ENCODE measurements at places on chromosomes 2 and 18.

GRCh38 chr18:22826726-22827125 lies 106.4 kb upstream of the RBBP8 start:
- no peak for DNase-seq

- no peak for DNase-seq
Observed at GRCh38 chr2:112728378-112729175, 7.8 kb downstream of the NT5DC4 start.

DNA sequence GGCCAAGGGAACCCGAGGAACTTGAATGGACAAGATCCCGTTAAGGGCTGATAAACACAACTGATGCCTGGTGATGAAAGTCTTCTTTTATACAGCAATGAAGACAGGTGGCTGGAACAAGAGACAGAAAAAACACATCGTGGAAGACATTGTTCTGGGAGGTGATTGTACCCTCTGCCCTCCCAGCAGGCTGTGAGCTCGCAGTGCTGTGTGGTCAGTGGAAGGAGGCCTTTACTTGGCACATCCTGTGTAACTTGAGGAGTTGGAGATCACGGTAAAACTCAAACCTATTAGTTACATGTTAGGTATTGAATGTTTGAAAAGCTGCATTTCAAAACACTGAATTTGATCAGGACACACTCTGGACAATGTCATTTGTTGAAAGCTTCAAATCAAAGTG lies 249.9 kb upstream of the EPAS1 start:
- no peak for DNase-seq

GRCh38 chr2:188893972-188894371 lies 80.2 kb upstream of the COL3A1 start:
- DNase-seq = no peak

GRCh38 chr2:121197369-121198091 lies 87.5 kb downstream of the TFCP2L1 start:
- no peak for DNase-seq

DNA sequence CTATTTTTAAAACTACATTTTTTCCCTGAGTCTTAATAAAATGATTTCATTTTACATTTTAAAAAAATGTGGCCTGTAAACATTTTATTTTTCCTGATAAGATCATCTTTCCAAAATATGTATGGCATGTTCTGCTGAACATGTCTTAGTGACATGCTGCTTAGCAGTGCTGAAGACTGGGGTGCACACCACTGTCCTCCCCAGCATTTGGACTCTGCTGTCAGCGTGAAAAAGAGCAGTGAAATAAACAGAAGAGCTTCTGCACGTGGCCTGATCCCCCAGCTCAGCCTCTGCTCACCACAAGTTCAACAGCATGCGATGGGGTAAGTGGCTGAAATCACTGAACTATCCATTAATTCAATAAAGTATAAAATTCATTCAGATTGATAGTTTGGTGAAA lies 81.6 kb upstream of the ZNF521 start:
- DNase-seq = no peak

DNA sequence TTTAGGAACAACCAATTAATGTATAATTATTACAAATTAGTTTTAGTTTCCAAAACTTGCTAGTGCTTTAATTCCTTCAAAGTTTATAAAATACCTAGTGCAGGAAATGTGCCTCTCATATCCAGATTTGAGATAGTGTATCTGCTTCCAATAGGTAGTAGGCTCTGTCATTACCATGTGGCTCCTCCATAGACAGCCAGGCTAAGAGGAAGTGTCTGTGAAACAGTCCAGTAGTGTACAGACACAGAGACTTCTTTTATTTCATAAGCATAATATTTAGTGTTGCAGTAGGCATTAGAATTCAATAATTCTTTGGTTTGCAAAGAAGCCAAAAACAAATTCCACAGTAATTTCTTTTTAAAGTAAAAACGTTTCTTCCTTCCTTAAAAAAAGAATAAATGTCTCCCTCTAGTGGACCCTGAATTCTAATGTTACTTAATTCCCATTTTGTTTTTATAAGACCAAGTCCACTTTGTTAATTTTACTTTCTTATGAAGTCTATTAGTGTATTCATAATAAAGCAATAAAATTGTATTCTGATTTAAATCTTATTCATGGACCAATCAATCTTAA lies 101.2 kb downstream of the NEB start:
- no peak for DNase-seq

DNA sequence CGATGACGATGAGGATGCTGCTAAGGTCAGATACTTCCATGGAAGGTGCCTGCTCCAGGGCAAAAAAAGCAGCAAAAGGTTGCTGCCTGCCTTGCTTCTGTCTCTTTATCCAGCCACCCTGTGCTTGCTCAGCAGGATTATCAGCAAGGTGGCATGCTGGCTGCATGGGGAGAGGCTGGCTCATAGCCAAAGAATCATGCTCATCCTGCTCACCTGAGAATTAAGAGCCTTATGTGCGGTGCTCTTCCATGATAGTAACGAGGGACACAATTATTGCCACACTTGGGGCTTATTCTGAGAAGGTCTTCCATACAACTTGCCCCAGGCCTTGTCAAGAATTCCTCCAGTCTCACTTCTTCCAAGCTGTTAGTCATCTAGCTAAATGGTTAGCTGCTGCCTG lies 60.4 kb upstream of the SEC11C start:
- DNase-seq = no peak

DNA sequence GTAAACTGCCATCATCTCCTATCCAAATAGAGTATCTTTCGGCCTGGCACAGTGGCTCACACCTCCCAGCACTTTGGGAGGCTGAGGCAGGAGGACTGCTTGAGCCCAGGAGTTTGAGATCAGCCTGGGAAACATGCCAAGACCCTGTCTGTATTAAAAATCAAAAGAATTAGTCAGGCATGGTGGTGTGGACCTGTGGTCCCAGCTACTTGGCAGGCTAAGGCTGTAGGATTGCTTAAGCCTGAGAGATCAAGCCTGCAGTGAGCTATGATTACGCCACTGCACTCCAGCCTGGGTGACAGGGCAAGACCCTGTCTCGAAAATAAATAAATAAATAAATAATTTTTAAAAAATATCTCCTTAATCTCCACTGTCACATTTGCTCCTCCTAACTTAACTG lies 14.7 kb upstream of the ARPC2 start:
- no peak for DNase-seq

DNA sequence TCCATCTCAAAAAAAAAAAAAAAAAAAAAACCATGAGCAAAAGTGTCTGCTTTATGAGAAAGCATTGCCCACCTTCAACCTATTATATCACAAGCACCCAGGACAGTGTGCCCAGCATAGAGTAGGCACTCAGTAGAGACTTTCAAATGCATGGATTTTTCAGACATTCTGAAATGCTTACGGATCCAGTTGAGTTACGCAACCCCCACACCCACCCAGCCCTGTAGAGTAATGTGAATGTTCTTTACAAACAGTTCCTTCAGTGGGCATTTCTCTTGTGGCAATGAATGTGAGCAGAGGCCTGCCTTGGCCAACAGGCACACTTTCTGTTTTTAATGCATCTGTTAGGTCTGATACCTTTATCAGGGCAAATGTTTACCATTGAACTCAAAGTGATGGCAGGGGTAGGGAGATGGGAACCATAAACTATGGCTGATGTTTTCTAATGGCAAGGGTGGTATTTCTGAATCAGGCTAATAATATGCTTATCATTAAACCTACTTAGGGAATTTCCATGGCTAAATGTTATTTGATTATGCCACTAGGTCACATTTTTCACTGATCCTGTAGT lies 65.0 kb upstream of the RPL31 start:
- DNase-seq = no peak

- no peak for DNase-seq
Observed at GRCh38 chr2:28163627-28164279, 228.9 kb upstream of the FOSL2 start.
